Tibial artery (tissue), 4 donors: ENCODE measurements at places on chromosomes 6 and 20.

DNA sequence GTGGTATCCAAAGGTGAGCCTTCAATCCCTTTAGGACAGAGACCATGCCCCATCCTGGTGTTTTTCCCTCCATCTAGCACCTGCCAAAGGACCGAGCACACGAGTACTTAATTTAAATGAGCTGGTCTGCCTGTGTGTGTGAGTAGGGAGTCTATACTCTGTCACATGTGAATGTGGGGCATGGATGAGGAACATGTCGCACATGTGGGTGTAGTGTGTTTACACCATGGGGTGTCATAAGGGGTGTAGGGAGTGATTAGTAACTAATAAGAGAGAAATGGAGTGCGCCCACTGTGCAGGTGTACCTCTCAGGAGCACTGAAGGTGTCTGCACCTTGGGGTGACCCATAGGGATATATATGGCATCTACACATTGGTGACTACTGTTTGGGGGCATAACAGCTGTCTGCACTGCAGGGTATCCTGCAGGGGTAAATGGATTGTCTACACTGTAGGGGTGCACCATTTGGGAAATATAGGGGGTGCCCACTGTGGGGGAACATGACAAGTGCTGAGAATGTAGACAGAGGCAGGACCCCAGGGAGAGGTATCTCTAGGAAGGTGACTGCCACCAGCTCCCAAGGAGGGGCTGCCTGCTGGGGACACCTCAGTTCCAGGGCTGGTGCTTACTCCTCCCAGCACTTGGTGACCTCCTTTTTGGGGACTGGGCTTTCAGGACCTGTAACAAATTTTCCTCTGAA lies 53.5 kb downstream of the EBF4 start:
- DNase-seq = no peak

DNA sequence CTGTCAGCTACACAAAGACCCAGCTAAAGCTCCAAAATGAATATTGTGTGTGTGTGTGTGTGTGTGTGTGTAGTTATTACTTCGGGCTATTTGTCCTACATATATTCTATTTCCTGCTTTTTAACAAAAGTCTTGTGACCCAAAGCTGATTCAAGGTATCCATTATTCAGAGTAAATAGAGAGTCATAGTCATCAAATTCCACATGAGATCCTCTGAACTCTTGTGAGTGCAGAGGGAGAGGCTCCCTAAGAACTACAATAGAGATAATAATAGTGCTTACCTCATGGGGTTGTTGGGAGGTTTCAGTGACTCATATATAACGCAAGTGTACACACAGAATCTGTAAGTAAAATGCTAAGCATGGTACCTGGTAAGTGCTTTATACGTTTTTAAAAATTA lies 95.6 kb upstream of the SHLD1 start:
- no peak for DNase-seq

- no peak for DNase-seq
Measured at GRCh38 chr20:46304361-46304760, 3.9 kb downstream of the CDH22 start.

DNA sequence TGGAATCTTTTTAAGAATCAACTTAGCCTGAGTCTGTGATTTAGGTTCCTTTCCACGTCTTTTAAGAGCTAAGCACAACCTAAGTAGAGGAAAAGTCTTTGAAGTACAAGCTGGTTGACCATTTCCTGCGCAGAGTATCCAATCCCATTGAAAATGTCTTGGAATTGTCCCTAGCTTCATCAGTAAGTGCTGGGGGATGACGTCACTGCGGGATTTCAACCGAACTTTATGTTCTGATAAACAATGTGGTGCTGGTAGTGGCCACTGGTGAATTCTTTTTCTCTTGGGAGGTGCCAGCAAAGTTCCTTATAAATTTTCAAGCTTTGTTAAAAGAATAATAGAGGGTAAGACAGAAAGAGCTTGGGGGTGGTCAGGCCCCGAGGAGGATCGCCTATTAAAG lies 69.2 kb downstream of the PDE7B start:
- no peak for DNase-seq

- no peak for DNase-seq
Measured at GRCh38 chr20:16387666-16388065, 185.6 kb downstream of the KIF16B start.

- peak; percentile 75 for DNase-seq
Measured at GRCh38 chr6:131807644-131808459, at the start of gene ENPP1. TSS of gene ENPP1 (plus strand) at chr6:131808020. CDS start at chr6:131808036, 16 bp downstream.

DNA sequence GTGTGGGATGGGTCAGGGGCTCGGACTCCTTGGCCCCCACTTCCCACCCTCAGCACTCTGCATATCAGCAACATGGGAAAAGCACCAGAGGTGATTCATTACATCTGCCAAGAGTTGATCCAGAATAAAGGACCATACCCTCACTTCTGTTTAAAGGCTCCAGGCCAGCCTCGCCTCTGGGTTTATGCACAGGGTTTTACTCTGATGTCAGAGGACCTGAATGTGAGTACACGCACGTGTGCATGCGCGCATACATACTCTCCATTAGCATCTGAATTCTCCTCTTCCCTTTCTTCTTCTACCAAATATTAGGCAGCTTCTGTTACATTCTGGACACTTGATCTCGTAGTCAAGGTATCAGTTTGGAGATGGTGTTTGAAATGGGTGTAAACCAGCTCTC lies 114.7 kb upstream of the SPTLC3 start:
- no peak for DNase-seq

- no peak for DNase-seq
Measured at GRCh38 chr6:1942834-1943233, 302.6 kb downstream of the GMDS start.

DNA sequence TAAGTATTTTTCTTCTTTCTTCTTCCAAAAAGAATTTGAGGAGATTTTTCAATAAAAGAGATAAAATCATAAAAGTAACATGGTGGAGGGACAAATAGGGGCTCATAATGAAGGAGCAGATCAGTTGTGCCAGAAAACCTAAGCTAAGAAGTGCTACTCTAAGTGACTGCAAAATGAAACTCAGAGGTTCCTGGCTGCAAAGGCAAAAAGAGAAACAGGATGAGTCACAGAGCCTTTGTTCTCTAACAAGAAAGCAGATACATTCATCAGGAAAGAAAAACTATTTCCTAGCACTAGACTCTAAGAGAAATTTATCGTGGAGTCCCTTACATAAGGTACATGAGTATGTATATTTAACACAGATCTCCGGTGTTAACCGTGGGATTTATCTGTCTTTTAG lies 49.8 kb downstream of the TSHZ2 start:
- no peak for DNase-seq

DNA sequence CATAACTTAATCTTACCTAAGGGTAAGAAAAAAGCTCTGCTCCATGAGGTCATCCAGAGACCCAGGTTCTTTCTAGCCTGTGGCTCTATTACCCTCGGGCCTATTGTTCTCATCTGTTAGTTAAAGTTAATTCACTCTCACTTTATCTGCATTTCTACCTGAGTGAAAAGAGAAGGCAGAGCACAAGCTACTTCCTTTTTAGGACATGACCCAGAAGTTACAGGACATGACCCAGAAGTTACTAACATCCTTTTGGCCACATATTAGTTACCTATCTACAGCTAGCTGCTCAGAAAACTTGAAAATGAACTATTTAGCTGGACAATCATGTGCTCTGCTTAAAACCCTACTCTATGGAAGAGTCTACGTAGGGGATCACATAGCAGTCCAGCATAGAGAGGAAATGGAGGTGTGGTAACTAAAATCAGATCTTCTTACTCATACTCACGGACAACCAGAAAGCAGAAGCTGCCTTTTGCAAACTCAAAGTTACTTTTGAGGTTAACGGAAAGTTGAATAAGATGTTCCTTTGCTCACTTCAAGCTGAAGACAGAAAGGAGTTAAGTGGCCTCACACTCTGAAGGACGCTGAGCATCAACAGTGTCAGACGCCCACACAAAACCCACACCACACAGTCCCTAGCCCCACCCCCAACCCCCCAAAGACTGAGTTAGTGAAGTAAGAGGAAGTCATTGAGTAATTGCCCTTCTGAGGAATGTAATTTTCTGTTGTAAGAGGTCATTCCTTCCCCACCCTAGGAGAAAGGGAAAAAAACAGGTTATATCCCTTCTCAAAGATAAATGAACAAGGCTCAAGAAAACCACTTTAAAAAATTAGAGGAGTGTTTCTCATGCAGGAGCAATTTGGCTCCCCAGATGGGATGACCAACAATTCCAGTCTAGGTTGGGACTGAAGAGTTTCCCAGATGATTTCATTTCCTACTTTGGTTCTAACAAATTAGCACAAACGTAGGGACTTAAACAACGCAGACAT lies 45.9 kb upstream of the TAB2 start:
- DNase-seq = peak; percentile 28

GRCh38 chr20:13333793-13334192 lies 112.7 kb downstream of the ISM1 start:
- no peak for DNase-seq

DNA sequence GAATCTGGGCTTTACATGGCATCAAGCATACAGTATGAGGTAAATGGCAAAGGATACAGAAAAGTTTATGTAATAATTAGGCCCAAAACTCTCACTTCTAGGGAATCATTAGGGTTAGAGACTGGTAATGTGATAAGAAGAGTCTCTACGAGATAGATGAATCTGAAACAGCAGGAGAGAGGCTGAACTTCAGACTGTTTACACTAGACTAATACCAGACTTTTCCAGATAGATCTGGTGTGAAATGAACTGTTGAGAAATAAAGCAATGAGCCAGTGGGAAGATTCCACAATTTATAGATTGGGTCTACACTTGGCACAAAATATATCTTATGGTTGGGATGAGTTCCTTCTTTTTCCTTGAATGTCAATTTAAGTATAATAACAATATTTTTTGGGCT lies 134.3 kb downstream of the MAN1A1 start:
- no peak for DNase-seq
